WTC11 (cell line): ENCODE measurements at places on chromosomes 3 and 15.

DNA sequence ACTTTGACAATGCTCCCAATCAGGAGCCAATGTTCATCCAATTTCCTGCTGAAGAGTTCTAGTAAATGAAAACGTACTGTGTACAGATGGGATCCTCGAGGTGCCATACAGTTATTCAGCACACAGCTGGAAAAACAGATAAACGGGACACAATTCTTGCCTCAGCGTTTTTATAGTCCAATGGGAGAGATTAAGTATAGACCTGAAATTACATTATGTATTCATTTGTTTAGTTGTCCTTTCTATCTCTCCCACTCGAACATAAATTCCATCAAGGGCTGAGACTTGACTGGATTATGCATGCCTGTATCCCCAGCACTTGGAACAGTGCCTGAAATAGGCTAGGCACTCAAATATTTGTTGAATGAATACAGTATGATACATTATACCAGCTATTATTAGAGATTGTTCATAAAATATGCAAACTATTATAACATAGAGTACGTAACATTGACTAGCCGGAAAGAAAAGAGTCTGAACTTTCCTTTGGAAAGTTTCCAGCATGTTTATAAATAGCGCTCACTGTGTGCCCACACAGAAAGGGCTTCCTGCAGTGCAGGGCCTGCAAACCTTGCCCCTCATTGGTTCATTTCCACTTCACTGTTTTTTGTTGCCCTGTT lies 27.4 kb upstream of the SNTN start:
- DNase-seq, result no peak

DNA sequence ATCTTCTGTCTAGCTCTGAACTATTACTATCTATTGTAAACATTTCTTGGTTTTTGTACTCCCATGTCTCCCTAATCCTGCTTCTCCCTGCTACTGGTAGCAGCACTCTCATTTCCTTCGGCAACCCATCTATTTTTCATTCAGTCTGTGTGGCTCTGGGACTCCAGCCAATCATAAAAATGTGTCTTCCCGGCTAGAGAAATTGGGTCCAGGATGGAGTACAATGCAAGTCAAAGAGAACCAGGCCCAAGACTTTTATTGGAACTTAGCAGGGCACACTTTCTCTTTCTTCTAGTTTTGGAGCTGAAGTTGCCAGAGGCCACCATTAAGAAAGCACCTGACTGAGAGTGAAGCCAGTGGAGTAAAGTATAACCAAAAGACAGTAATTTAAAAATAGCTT lies 22.8 kb upstream of the ARHGEF26 start:
- no peak for DNase-seq

DNA sequence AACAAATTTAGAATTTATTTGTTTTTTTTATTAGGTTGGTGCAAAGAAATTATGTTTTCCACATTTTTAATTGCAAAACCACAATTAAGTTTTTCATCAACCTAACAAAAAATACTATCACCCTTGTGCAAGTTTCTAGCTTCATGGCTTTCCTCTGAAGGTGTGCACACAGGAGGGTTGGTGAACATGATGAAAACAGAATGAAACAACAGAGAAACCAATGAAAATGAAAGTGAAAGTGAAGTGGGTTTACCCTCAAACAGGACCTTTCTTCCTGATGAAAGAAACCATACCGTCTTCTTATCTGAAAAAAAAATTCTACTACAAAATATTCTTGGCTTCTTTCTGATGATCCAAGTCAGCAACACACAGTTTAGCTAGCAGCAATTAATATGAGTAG lies 71.9 kb upstream of the FEZF2 start:
- no peak for DNase-seq

DNA sequence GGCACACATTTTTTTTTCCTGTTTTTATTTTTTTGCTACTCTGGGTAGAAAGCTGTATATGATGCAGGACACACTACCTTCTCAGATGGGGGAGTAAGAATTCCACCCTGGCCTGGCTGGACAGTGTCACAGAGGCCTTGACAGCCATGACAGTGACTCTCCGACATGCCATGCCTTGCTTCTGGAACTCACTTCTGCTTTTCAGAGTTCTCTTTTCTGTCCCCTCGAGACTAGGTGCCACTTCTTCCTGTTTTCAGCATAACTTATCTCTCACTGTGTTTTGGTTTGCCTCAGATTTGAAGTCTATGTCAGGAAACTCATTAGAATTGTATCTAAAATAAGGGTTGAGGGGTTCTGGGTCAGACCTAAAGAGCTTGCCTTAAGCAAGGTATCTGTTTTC lies 69.1 kb upstream of the SEC13 start:
- DNase-seq, result no peak

GRCh38 chr3:75272691-75273090 lies 391.4 kb upstream of the FRG2C start:
- DNase-seq, result no peak

DNA sequence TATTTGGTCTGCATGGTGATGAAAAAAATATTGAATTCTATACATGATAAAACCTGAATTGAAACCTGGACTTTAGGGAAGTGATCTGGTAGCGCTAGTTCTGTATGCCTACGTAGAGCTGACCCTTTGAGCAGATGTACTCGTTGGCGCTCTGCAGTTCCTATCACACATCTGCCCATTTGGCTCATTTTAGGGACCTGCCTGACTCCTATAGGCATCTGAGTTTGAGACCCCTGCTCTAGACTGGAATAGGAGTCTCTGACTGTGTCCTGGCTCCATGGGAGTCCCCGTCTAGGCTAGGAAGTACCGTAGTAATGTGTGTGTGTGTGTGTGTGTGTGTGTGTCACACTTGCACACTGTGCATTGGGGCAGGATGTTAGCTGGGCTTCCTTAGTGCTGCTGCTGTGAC lies 21.2 kb downstream of the STARD5 start:
- no peak for DNase-seq

- DNase-seq, result no peak
Measured at GRCh38 chr3:77146004-77146403, 106.1 kb downstream of the ROBO2 start.

GRCh38 chr3:140636406-140637138 lies 41.3 kb upstream of the TRIM42 start:
- no peak for DNase-seq

DNA sequence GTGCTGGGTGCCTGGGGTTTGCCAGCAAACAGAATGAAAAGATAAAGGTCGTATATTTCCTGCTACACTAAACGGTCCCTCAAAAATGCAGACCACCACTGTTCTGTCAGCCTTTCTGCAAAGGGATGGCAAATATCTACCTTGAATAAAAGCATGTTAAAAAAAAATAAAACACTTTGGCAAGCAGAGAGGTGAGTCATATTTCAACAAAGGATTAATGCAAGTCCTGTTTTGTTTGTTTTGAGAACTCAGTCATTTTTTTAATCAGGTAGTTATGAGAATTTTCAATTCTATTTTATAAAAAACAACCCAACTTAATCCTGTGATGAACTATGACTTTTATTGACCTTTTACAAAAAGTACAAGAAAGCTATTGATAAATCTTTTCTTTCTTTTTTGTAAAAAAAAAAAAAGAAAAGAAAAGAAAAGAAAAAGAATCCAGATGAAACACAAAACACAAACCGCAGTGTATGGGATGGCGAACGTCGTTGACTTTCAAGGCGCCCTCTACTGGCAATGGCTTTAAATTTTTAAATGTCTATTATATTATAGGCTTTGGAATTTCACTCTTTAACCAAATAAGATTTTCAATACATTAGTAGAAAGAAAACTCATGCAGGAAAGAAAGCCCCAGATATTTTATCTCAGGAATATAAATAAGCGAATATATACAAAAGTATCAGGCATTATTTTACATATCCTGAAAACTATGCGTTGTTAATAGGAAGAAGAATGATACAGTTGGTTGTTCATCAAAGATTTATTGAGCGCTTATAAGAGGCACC lies 87.8 kb downstream of the NCEH1 start:
- no peak for DNase-seq

GRCh38 chr3:23055733-23056376 lies 147.3 kb upstream of the UBE2E2 start:
- no peak for DNase-seq

- DNase-seq, result no peak
Measured at GRCh38 chr15:55615445-55615844, 27.3 kb upstream of the PYGO1 start.

GRCh38 chr3:59818033-59818918 lies 768.5 kb upstream of the CFAP20DC start:
- no peak for DNase-seq

- DNase-seq, result no peak
Measured at GRCh38 chr3:159265705-159266104, 463.9 kb downstream of the MFSD1 start.

DNA sequence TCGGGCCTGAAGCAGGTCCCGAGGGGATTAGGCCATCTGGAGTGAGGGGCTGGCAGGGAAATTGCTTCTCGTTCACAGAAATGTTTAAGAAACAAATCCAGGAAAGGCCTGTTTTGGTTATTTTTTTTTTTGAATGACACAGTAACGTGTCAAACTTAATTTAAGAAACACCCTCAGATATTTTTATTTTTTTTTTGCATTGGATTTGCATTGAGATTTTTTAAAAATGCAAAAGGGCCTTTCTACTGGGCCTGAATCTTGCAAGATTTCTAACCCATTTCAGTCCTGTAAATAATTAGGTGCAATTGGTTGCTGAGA lies 25.0 kb upstream of the KLF13 start:
- DNase-seq, result no peak

GRCh38 chr15:90004671-90005070 lies 3.5 kb downstream of the ZNF710 start:
- no peak for DNase-seq

DNA sequence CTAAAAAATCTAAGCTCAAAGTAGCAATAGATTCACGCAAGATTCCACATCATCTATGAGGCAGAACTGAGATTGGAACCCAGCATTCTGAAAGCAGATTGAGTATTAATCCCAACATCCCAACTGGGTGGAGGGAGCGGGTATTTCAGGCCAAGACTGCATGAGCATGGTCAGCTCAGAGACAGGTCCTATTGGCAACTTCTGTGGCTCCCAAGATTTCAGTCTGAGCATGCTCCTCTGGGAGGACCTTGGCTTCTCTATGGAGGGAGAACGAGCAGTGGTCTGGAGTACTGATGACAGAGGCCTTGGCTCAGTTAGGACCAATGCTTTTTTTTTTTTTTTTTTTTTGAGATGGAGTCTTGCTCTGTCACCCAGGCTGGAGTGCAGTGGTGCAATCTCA lies 4.0 kb upstream of the ITGA11 start:
- DNase-seq, result no peak
